Amygdala (tissue), 56 donors: ENCODE measurements at places on chromosomes 5 and 9.

DNA sequence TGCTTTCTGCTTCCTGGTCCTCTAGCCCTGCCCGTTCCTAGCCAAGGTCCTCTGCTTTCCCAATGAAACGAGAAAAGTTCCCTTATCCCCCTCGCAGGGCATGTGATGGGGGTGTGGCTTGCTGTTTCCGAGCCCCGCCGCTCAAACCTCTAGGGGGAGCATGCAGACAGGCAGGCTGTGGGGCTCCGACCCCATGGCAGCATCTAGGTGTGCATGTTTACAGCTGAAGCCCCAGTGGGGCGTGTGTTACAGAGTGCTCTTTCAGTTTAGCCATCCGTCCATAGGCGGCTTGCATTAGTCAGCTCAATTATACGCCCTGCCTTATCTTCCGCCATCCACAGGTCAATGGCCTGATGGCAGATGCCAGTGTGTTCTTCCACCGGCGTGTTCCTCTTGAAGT is 48.3 kb upstream of the SPATA31E1 start:
- no peak for DNase-seq

- DNase-seq: no peak
These were observed 1174.6 kb downstream of the CDH9 start for GRCh38 chr5:25863811-25864210.

DNA sequence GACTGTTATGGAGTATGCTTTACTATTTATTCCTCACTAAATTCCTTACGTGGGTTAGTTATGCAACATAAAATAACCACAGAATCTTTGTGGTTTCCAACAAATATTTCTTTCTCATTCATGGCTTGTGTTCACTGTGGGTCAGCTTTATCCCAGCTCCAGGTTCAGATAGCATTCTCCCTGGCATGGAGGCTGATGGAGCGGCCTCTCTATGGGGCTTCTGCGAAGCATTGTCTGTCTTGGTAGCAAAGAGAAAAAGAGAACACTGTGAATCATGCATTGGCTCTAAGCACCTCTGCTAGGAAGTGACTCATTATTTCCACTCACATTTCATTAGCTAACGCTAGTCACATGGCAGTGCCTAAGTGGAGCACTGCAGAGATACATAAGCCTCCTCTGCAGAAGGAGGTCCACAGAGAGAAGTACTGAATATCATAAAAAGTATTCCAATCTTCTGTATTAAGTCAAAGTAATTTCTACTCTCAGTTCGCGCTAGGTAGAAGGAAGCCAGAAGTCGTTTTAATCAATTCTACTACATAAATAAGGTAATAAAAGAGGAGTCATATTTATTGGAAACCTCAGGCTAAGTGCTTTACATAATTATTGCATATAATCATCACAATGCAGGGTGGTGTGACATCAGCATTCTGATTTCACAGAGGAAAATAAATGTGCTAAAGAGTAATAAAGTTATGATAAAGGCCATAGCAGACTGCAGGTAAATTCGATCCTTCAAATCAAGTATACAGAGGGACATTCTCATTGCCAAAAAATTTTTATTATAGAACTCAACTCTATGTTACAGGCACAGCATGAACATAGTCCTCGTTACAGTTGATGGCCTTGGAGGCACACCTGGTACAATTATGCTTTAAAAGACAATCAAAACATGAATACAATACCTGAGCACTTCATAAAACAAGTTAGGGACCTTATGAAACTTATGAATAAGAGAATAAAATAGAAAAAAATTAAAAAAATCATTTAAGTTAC is 531.1 kb downstream of the CETN3 start:
- DNase-seq: no peak

DNA sequence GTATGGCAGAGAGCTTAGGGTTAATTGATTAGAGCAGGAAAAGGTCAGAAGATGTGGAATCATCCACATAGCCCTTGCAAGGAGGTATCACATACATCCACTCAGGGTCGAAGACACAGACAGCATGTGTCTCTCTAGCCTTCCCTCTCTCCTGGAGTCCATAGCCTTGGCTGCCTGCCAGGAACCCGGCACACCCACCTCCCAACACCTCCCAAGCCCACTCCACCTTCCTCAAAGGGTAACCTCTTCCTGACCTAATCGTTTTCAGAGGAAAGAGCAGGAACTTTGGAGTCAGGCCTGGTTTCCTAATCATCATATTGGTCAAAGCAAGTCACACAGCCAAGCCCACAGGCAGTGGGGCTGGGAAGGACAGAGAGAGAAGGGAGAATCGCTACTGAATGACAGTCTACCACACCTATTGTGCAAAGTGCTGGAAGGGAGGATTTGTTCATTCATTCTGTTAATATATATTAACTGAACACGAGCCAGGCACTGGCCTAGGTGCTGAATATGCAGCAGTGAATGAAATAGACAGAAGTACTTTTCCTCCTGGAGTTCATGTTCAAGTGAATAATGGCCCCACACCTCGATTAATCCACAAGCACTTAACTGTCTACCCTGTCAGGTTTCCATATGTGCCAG is 107.8 kb downstream of the KCNIP1 start:
- DNase-seq: no peak

DNA sequence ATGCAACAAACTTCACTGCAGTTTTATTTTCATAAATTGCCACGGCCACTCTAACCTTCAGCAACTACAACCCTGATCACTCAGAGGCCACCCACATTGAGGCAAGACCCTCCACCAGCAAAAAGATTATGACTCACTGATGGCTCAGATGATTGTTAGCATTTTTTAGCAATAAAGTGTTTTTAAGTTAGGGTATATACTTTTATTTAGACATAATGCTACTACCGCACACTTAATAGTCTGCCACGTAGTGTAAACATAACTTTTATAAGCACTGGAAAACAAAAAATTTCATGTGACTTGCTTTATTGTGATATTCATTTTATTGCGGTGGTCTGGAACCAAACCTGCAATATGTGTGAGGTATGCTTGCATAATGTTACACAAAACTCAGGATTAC is 257.9 kb downstream of the ZSWIM6 start:
- DNase-seq: no peak

GRCh38 chr9:132040808-132041207 is 38.9 kb downstream of the MED27 start:
- DNase-seq: no peak

- no peak for DNase-seq
These were observed 91.4 kb upstream of the NEURL1B start for GRCh38 chr5:172549696-172550095.

DNA sequence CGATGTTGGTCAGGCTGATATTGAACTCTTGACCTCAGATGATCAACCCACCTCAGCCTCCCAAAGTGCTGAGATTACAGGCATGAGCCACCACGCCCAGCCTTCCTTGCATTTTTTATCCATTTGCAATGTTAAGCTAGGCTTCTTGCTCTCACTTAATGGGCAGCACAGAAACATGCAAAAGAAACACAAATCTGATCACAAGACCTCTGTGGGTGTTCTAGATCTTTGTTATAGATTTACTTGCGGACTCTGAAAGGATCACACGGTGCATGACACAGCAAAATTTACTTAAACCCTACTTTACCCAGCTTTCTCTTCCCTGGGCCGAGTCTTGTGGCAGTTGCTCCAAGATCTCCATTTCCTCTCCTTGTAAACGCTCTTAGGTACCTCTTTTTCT is 71.3 kb downstream of the PSAT1 start:
- no peak for DNase-seq
